Upper lobe of right lung (tissue), 1 donor: ENCODE measurements at places on chromosomes 4 and X. TPM values are rescaled to one million over a fixed set of nuclear protein-coding genes. Genes with fewer than 3 reads are reported as not detected.

HS6ST2 gene
- 0.87 TPM for total RNA-seq

GRCh38 chrX:110037178-110037577 is 34.3 kb downstream of the TMEM164 start:
- no peaks in the 10 kb centered on the region for H3K27me3 ChIP-seq
- no peaks in the 10 kb centered on the region for H3K36me3 ChIP-seq
- H3K27ac ChIP-seq = no peak overlapping the region
- no peaks in the 10 kb centered on the region for H3K4me1 ChIP-seq
- no peak for DNase-seq

DNA sequence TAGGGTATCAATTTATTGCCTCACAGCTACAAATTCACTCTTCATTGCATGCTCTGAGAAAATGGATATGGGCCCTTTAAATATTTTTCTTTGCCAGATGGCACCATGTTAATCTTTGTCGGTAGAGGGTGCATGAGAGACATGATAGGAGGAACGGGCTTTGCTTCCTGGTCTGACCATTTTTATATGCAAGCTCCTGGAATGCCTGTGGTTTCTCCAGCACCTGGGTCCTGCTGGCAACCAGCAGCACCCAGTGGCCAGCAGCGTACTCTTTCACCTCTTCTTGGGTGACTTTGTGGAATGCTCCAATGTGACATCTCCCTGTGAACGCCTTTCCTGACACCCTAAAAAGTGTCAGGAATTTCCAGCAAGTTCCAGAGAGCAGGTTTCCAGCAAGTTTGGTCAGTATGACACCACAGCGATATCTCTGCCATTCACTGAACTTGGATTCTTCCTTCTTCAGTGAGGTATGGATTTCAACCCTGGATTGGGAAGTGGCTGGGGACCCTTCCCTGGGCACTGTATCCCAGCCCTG is 140.3 kb upstream of the PGRMC2 start:
- H3K4me3 ChIP-seq = peak overlapping the region; percentile 19
- peak; percentile 70 for DNase-seq
- no peaks in the 10 kb centered on the region for H3K4me1 ChIP-seq
- H3K36me3 ChIP-seq = no peaks in the 10 kb centered on the region
- no peaks in the 10 kb centered on the region for H3K27me3 ChIP-seq

SULT1E1 gene
- 1.4 TPM for total RNA-seq

STPG2 gene
- total RNA-seq = 0.41 TPM

DNA sequence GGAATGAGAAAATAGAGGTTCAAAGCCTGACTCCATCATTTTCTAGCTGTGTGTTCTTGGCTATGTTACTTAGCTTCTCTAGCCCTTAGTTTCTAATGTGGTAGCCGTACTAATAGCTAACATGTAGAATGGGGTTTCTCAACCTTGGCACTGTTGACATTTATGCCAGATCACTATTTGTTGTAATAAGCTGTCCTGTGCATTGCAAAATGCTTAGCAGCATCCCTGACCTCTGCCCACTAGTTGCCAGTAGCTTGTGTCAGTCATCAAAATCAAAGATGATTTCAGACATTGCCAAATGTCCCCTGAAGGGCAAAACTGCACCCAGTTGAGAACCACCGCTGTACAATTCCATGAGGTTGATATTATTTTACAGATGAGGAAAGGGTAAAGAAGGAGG is 18.3 kb upstream of the ADAMTS3 start:
- no peaks in the 10 kb centered on the region for H3K4me1 ChIP-seq
- H3K4me3 ChIP-seq = no peak overlapping the region
- H3K27me3 ChIP-seq = no peaks in the 10 kb centered on the region
- no peak overlapping the region for H3K27ac ChIP-seq
